ENCODE measurements at places on chromosomes 16 and 17.
A peak's percentile ranks its signal among the peaks of the same experiment; 100 is the strongest.

GRCh38 chr16:13781575-13782338, 138.2 kb upstream of the ERCC4 start:
- no peak for DNase-seq

- no peak for DNase-seq
Measured at GRCh38 chr17:79088247-79088996, 13.8 kb downstream of the ENGASE start.

DNA sequence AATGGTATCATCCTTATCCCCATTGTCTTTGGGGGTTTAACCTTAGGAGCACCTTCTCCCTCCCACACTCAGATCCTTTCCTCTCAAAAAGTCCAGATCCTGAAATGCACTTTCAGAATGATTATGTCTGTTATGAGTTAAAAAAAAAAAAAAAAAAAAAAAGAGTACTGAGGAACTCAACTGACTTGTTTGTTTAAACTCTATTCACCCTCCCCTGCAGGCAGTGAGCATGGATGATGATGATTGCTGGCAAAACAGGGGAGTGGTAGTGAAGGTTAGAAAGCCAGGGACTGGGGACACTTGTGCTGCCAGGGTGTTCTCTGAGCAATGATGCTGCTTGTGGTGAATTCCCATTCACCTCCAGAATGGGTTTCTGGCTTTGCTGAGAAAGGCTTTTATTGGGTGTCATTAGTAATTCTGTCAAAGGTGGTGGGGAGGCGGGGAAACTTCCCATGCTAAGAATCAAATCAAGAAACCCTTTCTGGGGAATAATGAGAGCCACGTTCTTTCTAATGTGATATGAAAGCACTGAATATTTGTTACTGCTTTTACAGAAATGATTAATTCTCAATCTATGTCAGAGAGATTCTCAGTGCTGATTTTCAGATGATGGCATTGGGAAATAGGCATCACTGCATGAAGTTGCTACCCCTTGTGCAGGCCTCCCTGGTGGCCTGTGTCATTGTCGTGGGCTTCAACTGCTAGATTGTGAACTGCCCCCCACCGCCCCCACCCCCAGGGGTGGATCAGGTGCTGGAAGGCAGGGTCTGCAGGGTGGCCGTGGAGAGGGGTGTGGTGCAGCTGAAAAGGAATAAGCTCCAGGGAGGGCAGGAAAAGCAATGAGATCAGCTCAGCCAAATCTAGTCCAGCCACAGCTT, 14.1 kb downstream of the CCL4 start:
- DNase-seq, result no peak

- DNase-seq, result peak; percentile 61
Measured at GRCh38 chr17:10683853-10684252, 13.5 kb downstream of the SCO1 start.

DNA sequence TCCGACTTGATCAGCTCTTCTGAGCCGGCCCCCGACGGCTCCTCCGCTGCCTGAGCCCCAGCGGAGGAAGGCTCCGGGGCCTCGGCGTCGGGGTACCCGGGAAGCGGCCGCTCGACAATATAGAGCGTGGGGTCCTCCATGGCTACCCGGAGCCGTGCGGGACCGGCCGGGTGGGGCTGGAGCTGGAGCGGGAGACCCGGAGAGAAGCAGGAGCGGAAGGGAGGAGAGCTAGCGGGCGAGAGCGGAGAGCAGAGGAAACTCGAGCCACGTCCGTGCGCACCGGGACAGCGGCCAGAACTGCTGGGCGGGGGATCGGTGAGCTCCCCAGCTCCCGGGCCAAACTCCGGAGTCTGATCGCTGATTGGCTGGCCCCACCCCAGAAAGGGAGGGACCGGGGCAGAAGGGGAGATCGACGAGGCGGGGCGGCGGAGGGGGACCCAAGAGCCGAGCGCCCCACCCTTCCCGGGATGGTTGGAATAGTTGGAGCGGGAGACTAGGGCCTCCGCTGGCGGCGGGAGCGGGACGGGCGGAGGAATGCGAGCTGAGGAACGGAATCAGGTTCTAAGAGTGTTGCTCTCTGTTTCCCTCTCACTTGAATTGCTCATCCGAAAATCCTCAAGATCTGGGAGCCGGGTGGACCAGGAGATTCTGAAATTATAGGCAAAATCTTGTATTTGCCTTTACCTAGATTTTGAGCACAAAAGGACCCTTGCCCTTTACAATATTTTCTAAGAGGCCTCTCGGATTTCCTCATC, at the start of gene CAVIN1:
Gene CAVIN1, minus strand, starts transcription at position 299 of the 755 bp plus-strand sequence. Its CDS starts 159 bp downstream, at position 140.
- peak; percentile 55 for DNase-seq

GRCh38 chr16:78877114-78877655, 723.4 kb downstream of the MAF start:
- DNase-seq, result no peak

DNA sequence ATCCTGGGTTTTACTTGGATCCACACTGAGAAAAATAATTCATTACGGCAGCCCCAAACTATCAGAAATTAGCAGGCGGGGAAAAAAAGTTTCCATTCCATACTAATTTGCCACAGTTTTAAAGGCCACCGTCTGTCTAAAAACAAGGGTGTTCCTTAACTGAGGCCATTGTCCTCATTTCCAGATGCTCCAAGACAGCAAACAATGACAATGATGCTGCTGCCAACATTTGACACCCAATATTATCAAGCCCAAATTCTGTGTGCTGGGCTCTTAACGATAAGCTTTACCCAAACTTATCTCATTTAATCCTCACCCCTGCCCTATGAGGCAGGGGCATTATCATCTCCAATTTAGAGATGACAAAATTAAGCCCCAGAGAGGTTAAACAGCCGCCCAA, 26.3 kb downstream of the CUEDC1 start:
- peak; percentile 42 for DNase-seq

- no peak for DNase-seq
Measured at GRCh38 chr16:9107025-9107970, 15.9 kb downstream of the HAPSTR1 start.

DNA sequence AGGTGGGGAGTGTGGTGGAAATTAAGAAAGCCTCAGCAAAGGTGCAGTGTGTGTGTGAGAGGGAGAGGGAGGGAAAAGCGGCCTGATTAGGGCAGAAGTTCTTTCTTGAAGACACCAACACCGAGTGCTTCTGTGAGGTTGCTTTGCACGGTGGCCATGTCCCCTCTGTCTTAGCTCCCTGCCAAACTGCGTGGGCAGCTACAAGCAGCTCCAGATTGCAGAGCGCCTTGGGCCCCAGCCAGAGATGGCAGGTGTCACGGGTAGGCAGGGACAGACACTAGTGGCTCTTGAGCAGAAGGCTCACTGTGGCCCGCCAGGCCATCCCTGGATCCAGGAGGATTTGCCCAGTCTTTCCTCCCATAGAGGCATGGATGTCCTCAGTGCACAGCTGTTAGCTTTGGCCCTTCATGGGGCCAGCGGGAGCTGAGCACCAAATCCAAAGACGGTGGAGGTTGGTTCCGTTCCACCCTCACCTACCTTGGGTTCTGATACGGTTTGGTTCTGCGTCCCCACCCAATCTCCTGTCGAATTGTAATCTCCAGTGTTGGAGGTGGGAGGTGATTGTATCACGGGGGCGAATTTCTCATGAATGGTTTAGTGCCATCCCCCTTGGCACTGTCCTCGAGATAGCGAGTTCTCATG, 21.4 kb downstream of the KIAA0513 start:
- DNase-seq, result peak; percentile 67

- DNase-seq, result no peak
Measured at GRCh38 chr16:330741-331140, 21.8 kb downstream of the AXIN1 start.

- no peak for DNase-seq
Measured at GRCh38 chr16:64253525-64253924, 868.3 kb downstream of the CDH11 start.

- no peak for DNase-seq
Measured at GRCh38 chr17:45291171-45291805, 25.5 kb downstream of the MAP3K14 start.

DNA sequence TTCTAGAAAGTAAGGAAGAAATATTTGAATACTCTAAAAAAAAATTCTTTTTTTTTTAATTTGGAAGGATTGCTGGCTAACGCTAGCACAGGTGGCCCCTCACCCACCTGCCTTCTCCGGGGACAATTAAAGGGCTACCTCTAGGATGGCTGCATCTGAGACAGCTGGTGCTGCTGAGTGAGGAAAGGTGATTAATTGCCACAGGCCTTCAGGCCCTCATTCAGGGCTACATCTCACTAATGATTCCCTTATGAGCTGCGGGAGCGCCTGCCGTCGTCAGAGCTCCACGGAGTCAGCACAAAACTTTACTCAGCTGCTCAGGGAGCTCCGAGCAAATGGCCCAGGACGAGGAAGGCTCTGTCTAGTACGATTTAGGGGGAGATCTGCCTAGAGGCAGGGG, 27.0 kb upstream of the AKTIP start:
- DNase-seq, result no peak

DNA sequence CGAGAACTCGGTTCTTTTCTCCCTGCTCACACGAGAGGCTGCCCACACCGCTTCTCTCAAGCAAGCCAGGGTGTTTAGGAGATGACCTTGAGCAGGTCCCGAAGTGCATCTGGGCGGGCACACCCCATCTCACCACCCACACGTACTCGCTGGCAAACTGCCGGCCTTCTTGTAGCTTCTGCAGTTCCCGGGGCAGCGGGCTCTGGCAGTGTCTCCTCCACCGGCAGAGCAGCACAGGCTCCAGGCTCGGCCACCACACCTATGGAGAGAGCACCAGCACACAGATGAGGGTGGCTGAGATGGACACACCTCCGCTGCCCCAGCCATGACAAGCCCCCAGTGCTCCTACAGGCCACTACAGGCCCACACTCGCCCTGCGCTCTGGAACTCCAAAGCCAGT, 23.5 kb downstream of the ZNF276 start:
- DNase-seq, result no peak

GRCh38 chr16:14650629-14651028, 17.9 kb downstream of the BFAR start:
- no peak for DNase-seq

- peak; percentile 51 for DNase-seq
Measured at GRCh38 chr17:3647769-3648555, 11.4 kb downstream of the CTNS start.

GRCh38 chr16:19119564-19119963, 5.8 kb downstream of the ITPRIPL2 start:
- DNase-seq, result no peak

- DNase-seq, result no peak
Measured at GRCh38 chr17:55432358-55433028, 10.9 kb upstream of the MMD start.

DNA sequence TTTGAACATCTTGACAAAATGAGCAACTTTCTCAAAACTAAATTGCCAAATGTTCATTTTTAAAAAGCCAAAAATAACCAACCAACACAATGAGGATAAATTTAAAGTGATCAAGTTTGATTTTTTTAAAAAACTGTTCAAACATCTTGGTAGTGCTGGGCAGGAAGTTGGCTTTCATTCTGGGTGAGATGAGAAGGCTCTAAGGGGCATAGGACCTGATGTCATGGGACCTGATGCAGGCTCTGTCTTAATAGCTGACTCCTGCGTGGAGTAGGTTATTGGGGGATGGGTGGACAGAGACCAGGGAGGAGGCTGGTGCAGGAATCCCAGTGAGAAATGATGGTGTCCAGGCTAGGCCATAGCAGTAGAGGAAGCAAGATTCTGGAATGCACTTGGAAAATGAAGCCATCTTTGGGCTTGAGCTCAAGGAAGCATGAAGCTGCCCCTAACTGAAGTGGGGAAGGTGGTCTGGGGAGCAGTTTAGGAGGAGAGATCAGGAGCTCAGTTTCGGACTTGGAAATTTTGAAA, 20.4 kb downstream of the NLRC5 start:
- DNase-seq, result no peak

DNA sequence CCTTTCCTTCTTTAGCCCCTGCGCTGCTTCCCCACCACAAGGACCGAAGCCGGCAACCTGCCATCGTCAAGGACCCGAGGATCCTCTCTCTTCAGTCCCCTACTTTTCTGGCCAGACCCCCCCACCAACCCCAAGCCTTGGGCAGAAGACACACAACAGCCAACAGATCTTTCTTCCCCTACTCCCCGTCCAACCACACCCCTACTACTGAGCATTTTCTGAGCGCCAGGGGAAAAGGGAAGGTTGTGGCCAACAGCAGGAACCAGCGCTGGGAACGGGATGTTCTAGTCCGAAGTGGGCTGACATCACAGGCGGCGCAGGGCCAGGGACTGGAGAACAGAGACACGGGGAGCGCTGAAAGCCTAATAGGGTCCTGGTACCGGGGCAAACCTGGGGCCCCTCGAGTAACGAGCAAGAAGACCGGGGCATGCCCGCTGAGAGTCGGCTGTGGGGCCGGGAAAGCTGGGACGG, 528 bp downstream of the PER1 start:
- no peak for DNase-seq

- DNase-seq, result no peak
Measured at GRCh38 chr17:42846594-42847280, 2.4 kb downstream of the AOC2 start.

DNA sequence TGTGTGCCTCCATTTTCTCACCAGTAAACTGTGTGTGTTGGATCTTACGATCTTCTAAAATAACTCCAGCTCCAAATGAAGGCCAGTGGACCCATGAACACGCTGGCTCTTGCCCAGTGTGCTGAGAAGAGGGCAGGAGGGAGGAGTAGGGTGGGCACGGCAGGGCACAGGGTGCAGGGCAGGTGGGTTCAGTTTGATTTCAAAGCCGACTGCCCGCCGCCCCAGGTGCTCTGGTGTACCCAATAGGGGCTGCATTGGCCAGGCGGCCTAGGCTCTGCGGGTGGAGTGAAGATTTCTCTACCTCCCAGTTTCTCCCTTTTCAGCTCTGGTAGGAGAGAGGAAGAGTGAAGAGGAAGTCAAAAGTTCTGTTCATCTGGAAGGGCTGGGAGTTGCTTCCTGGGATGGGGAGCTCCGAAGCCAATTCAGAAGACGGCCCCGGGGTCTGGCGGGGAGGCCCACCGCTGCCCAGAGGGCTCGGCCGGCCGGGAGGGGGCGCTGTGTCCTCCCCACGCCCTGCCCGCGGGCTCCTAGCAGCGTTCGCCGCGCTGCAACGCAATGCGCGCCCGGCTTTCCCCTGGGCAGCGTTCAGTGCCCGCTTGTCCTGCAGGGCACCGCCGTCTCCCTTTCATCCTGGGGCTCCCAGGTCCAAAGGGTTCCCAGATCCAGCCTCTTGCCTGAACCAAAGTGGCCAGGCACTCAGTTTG, 1.1 kb upstream of the CRHR1 start:
- DNase-seq, result no peak

GRCh38 chr17:37405955-37406634, 541 bp downstream of the ACACA start:
- no peak for DNase-seq

- DNase-seq, result no peak
Measured at GRCh38 chr16:85698935-85699558, 10.3 kb upstream of the GINS2 start.
